GF-D8 (cell line): ENCODE measurements at places on chromosomes 5 and 9.

DNA sequence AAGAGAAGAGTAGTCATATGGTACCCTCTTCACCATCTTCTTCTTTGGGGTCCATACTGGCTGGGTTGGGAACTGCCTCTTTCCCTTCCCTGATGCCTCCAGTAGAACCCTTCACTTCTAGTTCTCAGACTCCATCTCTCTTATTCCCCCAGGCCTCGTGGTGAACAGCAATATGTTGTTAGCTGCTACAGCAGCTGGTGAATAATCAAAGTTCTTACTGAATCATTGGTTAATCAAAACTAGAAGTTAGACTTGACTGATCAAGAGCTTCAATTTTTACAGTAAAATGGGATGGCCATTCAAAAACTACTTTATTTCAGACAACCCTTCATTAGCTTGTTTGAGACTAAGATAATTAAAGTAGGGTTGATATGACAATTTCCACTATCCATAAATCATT, 190.9 kb upstream of the GNA14 start:
- DNase-seq: no peak

- no peak for DNase-seq
Observed at GRCh38 chr9:130268521-130269211, 3.1 kb downstream of the HMCN2 start.

GRCh38 chr5:76547242-76547890, 75.8 kb downstream of the F2RL2 start:
- DNase-seq: no peak

GRCh38 chr9:134211811-134212485, 47.6 kb upstream of the RNU6ATAC start:
- DNase-seq: no peak

DNA sequence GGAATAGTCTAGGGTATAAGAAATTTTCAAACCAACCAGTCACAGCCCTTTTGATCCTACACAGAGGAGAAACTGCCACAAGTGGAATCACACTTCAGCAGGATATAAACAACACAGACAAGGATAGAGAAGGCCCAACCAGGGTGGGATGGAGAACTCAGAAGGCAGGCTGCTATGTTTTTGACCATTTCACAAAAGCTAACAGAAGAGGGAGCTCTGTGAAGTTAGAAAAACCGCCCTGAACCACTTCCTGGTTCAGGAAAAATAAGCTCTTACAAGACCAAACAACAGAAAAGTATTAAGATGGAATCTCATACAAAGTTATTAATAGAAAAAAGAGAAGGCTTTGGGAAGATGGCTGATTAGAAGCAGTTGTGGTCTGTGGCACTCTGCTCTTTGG, 960 bp upstream of the IFNB1 start:
- DNase-seq: no peak

- DNase-seq: no peak
Observed at GRCh38 chr5:156526081-156526925, 199.3 kb downstream of the SGCD start.

DNA sequence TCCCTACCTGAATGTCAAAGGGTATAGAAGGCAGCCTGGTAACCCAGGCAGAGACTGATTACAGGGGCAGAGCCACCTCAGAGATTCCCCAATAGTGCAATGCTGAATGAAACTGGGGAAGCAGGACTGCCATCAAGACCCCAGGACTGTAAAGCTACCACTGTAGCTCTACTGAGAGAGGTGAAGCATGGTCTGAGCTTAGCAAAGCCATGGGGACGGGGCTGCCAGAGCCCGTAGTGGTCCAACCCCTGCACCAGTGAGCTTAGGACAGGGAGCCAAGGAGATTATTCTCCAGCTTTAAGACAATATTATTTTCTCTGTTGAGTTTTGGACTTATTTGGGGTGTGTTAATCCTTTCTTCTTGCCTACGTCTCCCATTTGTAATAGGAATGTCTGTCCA, 679.3 kb upstream of the GRAMD2B start:
- DNase-seq: no peak

- peak; percentile 69 for DNase-seq
Observed at GRCh38 chr5:176466245-176466871, 18.2 kb downstream of the FAF2 start.

GRCh38 chr9:33939924-33940874, 108.5 kb downstream of the UBAP2 start:
- no peak for DNase-seq

DNA sequence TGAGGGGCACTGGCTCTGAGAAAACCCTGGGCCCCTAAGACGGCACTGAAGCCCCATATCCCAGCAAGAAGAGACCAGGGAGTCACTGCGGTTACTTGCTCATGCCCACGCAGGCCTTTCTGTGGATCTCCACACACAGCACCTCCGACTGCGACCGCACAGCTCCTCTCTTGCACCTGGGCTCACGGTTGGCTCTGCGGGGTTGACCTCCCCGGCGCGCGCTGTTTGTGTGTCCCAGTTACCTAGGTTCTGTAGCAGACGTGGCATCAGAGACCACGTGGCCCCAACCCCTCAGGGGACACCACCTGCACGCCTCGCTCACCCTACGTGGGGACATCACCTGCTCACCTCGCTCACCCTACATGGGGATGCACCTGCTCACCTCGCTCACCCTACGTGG, 12.7 kb downstream of the LPCAT1 start:
- no peak for DNase-seq

- no peak for DNase-seq
Observed at GRCh38 chr5:122221857-122222256, 90.2 kb upstream of the SNCAIP start.

GRCh38 chr9:116632990-116633838, 53.9 kb upstream of the TRIM32 start:
- DNase-seq: no peak

GRCh38 chr9:92480291-92480771, 2.0 kb downstream of the ASPN start:
- no peak for DNase-seq

GRCh38 chr9:106644661-106645060, 218.3 kb upstream of the ZNF462 start:
- DNase-seq: no peak

- no peak for DNase-seq
Observed at GRCh38 chr5:141223112-141223783, at the start of gene PCDHB14. PCDHB14 (plus strand) TSS chr5:141223343; CDS start chr5:141223506, 163 bp downstream.

- no peak for DNase-seq
Observed at GRCh38 chr9:83299094-83299493, 236.2 kb upstream of the RASEF start.

GRCh38 chr9:137417161-137418021, 5.6 kb downstream of the EXD3 start:
- DNase-seq: no peak

DNA sequence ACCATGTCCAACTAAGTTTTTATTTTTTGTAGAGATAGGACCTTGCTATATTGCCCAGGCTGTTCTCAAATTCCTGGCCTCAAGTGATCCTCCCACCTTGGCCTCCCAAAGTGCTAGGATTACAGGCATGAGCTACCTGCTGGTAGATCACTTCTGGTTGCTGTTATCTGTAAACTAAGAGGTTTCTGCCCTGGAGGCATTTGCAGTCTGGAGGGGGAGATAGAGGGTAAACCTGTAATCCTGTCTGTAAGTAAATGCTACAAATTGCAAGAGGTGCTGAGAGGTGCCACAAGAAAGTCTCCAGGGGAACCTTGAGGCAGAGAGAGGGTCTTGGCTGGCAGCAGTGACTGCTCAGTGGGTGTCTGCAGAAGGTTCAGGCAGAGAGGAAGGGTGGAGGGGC, 29.0 kb upstream of the GGTA1 start:
- no peak for DNase-seq
